ENCODE measurements at places on chromosomes 12 and 14.

GRCh38 chr14:92074555-92074954 lies 31.8 kb downstream of the ATXN3 start:
- no peak for DNase-seq

GRCh38 chr12:75834591-75834990 lies 197.0 kb downstream of the PHLDA1 start:
- no peak for DNase-seq

- DNase-seq, result no peak
Observed at GRCh38 chr12:70796989-70797388, 123.5 kb downstream of the PTPRR start.

GRCh38 chr14:103315351-103315911 lies 18.6 kb upstream of the EIF5 start:
- no peak for DNase-seq

DNA sequence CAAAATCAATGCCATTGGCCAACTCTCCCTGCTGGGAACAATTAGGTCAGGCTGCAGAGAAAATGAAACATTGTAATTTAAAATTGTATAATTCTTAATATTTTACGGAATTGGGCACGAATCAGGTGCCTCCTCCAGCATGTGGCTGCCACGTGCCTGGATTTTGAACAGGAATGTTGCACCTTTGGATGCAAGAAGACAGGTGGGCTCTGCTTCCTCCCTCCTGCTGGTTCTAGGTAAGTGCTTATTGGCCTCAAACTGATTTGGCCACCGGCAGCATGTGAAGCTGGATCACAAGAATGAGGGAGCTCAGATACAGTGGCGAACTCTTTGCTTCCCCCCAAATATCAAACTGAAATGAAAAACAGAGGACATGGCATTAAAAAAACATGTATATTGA lies 1559.9 kb upstream of the FLRT2 start:
- no peak for DNase-seq

- DNase-seq, result peak; percentile 51
Observed at GRCh38 chr12:53205747-53206419, 1.2 kb downstream of the ITGB7 start.

DNA sequence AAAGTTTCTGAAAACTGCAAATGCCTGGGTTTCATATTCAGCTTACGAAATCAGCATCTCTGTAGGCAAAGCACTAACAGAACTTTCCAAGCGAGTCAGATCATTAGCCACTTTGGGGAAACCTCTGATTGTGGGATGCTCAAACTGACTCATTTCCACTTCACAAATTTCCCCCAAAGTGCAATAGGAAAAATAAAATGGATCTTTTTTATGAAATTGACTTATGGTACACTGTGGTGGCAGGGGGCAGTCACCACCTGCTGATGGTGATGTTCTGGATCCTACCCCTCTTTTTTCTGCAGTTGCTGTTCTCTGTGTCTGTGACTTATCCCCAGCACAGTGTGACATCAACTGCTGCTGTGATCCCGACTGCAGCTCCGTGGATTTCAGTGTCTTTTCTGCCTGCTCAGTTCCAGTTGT lies 5.6 kb downstream of the TCTN1 start:
- no peak for DNase-seq

DNA sequence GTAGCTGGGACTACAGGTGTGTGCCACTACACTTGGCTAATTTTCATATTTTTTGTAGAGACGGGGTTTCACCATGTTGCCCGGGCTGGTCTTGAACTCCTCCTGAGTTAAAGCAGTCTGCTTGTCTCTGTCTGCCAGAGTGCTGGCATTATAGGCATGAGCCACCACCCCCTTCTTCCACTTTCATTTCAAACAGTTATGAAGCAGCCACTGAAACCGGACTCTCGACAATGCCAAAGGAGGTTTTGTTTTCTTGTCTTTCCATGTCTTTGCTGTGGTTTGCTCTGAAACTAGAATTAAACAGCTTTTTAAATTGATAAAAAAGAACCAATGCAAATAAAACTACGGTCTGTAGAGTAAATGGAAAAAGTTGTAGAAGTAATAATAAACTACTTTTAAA lies 30.4 kb downstream of the RAP1B start:
- no peak for DNase-seq

GRCh38 chr12:110846615-110847566 lies at the start of gene CCDC63:
TSS of gene CCDC63 (plus strand) at chr12:110846987. CDS start at chr12:110852955, 5,968 bp downstream.
- DNase-seq, result peak; percentile 8

DNA sequence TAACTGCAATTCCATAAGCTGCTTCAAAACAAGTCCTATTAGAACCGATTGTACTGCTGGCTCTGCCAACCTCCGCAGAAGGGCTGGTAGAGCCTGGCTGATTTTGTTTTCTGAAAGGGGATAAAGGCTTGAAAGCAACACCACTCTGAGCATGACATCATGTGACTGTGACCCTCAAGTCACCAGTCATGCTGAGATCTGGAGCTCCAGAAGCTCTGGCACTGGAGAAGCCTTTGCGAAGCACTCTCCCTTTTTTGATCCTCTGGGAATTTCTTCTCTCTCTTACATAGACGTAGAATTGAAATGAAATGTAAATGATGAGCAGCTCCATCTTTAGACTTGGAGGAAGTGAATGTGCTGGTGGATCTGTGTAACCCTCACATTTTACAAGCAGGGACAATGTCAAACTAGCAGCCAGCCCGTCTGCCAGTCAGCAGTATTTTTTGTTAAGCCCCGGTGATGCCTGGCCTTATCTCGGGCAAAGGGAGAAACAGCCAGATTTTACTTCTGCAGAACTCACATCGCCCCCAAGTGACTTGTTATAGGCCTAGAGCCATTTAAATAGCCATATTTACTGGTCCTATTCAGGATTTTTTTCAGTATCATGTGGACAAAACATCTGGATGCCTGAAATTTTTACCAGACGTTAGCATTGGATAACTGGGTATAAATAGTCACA lies 112.1 kb upstream of the NPAS3 start:
- DNase-seq, result no peak

DNA sequence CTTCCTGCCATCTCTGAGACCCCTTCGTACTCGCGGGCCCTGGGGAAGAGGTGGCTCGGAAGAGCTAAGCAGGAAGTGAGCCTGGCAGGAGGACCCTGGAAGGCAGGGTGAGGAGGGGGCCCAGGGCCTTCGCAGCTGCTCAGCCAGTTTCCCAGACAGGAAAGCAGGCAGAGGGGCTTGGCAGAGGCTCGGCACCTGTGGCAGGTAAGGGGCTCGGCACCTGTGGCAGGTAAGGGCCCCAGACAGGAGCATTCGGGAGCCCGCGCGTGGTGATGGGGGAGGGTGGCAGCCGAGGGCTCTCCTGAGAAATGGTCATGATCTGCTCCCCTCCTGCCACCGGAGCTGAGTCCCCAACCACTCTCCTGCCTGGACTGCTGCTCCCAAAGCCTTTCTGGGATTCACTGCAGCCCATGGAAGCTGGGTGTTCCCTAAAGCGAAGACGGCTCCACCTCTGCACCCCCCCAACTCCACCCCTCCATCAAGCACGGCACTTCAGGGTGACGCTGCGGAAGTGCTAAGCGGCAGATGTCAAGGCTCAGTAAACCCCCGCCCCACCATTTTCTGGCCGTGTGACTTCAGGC lies 63.2 kb downstream of the PRIMA1 start:
- DNase-seq, result no peak

DNA sequence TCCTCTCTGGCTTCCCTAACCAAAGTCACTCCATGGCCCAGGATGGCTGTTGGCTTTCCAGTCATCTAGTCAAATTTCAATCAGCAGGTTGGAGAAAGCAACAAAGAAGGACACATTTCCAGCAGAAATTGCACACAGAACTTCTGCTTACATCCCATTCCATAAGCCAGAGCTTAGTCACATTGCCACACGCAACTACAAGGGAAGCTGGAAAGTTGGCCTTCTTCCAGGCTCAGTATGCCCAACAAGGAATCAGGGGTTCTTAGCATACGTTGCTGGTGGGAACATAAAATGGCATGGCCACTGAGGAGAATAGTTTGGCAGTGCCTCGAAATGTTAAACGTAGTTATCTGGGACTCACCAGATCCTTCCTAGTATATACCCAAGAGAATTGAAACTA lies 9.3 kb upstream of the APPL2 start:
- DNase-seq, result no peak

DNA sequence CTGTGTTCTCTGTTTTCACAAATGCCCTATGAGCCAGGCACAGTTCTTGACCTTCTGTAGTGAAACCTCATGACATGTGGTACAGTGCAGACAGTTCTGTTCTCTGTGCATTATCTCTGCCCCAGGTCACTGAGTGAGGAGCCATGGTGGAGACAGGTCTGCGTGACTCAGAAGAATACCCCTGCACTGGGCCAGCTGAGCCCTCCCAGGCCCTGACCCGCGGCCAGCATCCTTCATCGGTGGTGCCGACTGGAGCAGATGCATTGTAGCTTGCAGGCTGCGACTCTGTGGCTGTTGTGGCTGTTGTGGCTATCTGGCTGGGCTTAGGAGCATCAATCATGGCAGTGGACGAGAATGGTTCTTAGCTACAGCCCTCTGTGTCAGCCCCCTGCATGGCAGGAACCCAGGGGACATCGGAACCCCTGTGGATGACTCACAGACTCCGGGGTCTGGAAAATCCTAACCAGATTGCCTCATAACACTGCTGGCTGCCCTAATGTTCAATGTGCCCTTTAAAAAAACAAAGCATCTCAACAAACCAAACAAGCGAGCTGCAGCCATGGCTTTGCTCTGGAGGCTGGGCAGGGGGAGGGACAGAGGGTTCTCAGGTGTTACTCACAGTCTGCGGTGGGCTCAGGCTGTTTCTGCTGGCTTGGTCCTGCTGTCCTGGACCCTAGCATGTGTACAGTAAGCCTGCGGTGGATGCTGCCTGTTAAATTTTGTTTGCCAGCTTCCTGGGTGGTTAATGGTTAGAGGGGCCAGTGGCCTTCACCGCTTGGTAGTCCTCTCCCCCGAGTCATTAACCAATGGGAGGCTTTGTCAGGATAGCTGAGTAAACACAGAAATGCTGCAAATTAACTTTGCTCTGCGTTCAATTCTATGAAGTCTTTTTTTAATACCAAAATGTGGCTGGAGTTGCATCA lies at the start of gene SERPINA6:
Gene SERPINA6 (minus strand): TSS at position 689 of the 923 bp plus-strand sequence. CDS start 8,688 bp downstream, outside the sequence.
- DNase-seq, result no peak

DNA sequence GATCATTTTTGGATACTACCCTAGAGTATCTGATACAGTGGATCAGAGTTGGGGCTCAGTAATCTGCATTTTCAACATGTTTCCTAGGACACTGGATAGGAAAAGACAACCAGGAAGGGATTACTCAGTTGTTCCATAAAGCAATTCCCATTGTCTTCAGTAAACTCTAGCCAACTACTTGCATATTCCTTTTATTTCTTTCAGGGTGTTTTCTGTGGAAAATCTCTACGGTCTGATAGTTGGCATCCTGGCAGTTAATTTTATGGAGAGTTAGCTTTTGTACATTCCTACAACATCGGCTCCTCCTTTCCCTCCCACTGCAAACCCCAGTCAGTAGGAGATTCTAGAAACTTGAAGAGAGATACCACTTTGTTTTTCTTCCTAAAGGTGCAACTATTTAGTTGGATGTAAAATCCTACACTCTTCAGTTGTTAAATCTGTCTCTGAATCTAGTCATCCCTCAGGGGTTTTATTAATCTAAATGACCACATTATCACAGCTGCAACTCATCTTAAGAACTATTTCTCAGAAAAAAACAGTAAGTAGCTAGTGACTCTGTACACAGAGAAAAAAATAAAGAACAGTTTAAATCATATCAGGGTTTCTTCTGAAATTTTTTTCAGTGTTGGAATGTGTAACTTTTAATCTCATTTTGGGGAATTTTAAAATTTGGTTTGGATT lies 103.9 kb downstream of the PDE3A start:
- no peak for DNase-seq

- no peak for DNase-seq
Observed at GRCh38 chr14:28676479-28676878, 90.1 kb upstream of the FOXG1 start.

GRCh38 chr12:72207079-72207478 lies 65.1 kb upstream of the TRHDE start:
- no peak for DNase-seq

DNA sequence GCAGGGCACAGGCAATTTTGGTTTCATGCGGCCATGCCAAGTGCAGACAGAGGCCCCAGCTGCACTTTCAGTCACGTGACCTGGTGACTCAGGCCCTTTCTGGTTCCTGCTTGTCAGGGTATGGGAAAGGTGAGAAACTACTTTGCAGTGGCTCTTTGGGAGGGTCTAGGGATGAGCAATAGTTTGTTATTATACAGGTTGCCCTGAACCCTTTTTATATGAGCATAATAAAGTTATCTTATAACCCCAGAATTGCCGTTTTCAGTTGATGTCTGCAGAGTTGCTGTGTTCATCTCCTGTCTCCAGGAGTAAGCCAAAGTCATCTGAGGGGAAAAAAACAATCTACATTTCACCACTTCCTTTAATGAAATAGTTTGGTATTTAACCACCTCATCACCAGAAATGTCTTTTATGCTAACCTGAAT lies 30.9 kb upstream of the EMP1 start:
- peak; percentile 63 for DNase-seq

- no peak for DNase-seq
Observed at GRCh38 chr12:74747305-74747704, 209.7 kb downstream of the ATXN7L3B start.

- no peak for DNase-seq
Observed at GRCh38 chr14:101591121-101591520, 29.8 kb downstream of the DIO3 start.
